ENCODE measurements at places on chromosomes 12 and 14.
A peak's percentile ranks its signal among the peaks of the same experiment; 100 is the strongest.

GRCh38 chr12:7716381-7716780, 5.1 kb downstream of the DPPA3 start:
- no peak for DNase-seq

GRCh38 chr14:23094666-23095195, at the start of gene ACIN1:
TSS of gene ACIN1 (minus strand) at chr14:23095136. CDS start at chr14:23095112, 24 bp downstream.
- DNase-seq: peak; percentile 80

GRCh38 chr12:128592220-128592744, 231.5 kb downstream of the SLC15A4 start:
- no peak for DNase-seq

GRCh38 chr12:90120627-90121026, 412.0 kb upstream of the ATP2B1 start:
- DNase-seq: no peak

DNA sequence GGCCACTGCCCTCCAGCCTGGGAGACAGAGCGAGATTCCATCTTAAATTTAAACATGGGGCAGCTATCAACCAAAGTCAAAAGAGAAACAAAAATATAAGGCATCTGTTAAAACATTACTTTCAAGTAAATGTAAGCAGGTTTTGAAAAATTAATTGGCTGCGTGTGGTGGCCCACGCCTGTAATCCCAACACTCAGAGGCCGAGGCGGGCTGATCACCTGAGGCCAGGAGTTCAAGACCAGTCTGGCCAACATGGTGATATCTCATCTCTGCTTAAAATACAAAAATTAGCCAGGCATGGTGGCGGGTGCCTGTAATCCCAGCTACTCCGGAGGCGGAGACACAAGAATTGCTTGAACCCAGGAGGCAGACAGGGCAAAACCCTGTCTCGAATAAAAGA, 82.7 kb downstream of the PLEKHA5 start:
- DNase-seq: no peak

DNA sequence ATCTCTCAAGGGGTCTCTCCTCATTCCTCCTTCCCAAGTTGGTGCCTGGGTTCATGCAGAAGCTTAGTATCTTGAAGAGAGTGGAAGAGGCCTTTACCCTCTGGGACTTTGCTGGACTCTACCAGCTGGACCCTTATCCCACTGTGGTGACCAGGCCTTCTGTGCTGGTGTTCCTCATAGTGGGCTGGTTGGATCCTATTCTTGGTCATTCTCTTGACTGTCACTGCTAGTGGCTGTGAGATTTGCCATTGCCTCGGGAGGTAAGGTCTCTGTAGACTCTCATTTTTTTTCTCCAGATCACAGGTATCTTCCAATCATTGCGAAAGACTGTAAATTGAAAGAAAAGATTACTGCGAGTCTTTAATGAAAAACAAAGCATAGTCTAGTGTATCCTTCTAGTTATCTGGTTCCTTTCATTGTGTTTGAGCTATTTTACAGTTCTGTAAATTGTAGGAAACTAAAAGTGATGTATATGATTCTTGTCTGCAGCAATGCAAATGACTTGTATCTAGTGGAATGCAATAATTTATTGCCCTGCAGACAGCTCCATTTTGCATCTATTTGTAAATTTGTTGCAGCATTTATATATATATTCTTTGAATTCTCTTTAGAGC, 217.9 kb downstream of the AEBP2 start:
- DNase-seq: no peak

GRCh38 chr14:101812071-101812470, 50.6 kb downstream of the PPP2R5C start:
- DNase-seq: no peak

DNA sequence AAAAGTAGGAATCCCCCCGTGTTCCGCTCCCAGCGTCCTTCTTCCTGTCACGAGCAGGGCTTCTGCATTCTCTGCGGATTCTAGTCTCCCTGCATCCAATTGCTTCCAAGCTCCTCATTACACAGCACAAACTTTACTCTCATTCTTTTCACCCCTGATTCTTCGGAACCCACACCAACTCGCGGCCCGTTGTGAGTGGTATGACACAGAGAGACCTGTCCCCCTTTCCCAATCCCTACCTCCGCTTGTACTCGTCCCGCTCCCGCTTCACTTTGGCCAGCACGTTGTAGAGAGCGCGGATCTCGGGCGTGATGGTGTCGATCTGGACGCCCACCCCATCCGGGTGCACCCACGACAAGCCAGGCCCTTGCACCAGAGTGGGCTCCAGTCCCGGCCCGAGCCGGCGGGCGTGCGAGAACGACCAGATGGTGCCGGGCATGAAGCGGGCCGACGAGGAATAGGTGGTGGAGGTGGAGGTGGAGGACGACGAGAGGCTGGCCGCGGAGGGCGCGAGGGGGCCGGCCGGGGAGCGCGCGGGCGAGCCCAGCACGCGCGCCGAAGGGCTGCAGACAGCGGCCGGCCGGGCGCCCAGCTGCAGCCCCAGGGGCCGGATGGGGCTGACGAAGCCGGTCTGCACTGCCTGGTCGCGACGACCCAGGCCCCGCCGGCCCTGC, 687 bp downstream of the IFFO1 start:
- DNase-seq: no peak

GRCh38 chr12:107560165-107560898, 125.3 kb upstream of the PWP1 start:
- DNase-seq: no peak

DNA sequence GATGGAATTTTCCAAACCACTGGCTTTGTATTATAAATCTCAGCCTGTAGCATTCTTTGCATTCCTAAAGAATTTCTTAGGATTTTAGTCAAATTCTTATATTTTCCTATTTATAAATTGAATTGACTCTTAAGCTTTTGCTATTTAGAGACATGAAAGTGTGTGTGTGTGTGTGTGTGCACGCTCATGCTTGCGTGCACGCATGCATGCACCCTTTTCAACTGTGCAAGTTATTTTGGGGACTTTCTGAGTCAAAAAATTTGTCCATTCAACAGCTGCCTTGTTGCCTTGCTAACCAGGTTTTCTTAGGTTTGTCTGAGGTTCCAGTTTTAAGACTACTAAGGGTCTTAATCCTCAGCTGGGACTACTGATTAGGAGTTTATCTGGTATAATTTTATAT, 42.6 kb downstream of the GPATCH2L start:
- no peak for DNase-seq

DNA sequence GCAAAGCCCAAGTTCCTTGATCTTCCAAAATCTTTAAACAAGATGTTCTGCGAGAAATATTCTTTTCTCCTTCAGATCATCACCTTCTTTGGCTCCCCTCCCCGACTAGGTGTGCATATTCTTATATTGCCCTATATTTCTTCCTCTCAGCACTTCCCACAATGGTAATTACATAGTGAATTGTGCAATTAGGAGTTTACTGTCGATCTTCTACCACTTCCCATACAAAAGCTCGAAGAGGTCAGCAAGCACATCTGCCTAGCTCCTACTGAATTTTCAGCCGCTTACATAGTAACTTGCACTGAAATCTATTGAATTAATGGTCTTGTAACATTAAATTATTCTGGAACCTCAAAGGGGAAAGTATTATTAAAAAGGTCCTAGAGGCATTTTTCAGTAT, 16.7 kb downstream of the OSBPL8 start:
- DNase-seq: no peak

DNA sequence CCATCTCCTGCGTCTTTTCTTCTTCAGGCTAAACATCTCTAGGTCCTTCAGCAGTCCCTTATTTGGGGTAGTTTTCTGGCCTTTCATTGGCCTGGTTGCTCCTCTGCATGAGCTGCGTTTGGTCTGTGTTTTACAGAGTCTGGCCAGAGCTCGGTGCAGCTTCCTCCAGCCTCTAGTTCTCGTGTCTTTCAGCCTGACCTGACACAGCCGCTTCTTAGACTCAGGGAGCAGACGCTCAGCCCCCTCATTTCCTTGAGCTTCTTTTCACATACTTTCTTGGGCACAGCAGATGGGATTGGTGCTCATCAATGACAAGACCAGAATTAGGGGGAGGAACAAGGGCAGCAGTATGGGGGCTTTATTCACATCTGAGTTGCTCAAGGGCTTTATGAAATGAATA, 13.6 kb upstream of the GSG1 start:
- DNase-seq: no peak

DNA sequence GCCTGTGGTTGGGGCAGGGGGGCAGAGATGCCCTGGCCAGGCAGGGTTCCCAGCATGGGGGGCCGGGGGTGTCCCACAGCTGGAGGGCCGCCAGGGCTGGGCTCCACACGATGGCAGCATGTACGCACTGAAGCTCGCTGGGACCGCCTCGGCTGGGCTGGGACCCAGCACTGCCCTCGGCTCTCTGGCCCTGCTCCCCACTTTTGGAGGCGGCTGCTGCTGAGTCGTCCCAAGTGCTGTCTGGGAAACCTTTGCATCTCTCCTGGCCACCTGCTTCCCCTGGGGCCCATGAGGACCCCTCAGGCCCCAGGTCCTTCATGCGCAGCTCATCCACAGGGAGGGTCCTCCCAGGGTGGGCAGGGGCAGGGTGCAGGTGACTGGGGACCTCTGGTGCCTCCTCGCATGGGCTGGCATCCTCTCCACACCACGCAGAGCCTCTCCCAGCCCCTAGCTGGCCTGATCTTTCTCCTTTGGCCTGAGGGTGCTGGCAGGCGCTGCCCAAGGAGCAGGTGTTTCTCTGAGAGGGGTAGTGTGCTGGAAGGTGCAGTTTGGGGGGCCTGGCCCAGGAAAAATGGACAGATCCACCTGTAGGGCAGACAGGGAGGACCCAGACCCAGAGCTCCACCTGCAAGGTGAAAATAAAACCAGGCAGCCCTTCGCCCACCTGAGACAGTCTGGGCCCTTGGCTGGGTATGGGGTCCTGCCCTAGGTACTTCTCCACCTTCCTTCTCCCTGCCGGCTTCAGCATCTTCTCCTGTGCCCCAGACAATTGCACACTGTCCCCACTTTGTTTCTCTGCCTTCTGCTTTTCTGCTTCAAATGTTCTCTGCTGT, 46.9 kb downstream of the DLK1 start:
- DNase-seq: no peak

- no peak for DNase-seq
Observed at GRCh38 chr12:89354612-89355067, 2.3 kb upstream of the DUSP6 start.

DNA sequence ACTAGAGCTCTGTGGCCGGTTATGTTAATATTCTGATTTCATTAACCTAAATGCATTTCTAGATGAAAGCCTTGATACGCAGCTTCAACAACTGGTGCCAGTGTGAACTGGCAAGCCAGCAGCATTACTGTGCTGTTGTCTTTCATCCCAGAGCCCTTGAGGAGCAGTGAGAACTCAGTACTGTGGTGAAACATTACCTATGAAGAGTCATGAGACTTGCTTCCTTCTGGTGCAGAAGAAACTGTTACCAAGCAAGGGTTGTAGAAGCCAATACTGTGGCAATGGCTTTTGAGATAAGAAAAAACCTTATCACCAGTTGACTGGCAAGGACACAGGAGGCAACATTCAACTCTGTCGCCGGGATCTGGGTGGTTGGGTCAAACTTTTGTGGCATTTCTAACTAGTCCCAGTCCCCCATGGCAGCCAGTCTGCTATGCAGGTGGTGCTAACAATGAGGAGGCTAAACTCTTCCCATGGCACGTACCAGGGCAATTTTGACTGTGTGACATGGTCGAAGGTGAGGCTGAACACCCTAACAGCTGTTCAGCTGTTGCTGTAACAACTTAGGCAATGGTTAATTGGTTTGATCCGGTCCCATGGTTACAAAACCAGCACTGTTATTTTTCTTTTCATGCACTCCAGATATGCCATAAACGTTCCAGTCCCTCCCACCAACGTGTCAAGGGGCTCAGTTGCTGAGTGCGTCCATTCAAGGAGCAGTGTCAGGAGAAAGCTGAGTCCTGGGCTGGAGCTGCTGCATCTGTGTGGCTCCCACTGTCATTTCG, 12.6 kb upstream of the LGALS3 start:
- no peak for DNase-seq

DNA sequence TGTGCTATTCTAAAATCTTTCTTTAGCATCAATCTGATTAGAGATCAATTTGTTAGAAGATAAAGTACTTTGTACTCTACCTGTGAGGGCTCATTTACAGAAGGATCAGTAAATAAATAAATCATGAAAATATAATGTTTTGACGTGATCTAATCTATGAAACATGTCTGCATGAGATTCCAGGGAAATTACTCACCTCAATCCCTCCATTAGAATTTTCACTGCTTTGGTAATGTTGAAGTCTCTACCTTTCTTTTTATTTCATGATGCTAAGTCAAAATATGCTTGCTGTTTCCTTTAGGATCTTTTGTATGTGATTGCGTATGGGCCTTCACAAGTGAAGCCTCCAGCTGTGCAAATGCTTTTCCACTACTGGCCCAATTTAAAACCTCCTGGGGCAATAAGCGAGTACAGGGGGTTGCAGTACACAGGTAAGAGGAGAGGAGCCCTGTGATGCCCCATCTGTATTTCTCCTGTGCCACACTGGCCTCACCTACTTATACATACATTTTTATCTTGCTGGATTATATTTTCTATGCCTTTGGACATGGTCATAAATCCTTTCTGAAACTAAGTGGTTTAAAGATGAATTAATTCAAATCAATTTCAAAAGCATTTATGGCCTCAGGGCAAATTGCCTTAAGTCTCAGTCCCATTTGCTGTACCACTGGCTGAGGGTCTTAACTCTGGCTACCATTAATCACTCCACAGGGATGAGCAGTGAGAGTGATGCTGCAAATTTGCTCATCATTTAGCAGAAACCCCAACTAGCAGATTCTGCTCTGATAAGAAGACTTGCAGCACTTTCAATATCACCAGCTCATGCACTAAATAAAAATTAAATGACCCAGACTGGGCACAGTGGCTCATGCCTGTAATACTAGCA, 66.4 kb downstream of the UNC79 start:
- DNase-seq: no peak

- no peak for DNase-seq
Observed at GRCh38 chr12:5507944-5508343, 76.0 kb downstream of the NTF3 start.

- no peak for DNase-seq
Observed at GRCh38 chr14:89142366-89142765, 274.7 kb downstream of the FOXN3 start.

- no peak for DNase-seq
Observed at GRCh38 chr12:30965613-30965985, 39.1 kb downstream of the TSPAN11 start.

DNA sequence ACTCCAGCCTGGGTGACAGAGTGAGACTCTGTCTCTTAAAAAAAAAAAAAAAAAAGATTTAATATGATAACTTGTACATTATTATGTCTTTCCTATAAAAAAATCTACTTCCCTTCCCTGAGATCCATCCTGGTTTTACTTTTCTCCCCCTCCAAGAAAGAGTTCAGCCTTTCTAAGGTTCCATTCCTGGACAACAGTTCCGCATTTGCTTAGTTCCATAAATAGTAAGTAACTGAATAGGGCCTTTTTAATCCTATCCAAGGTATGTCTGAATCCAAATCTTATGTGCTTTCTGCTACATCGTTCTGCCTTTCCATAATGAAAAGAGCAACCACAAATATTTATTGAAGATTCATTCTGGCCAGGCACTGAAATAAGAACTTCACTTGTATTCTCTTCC, 187.8 kb downstream of the DACT1 start:
- DNase-seq: no peak

DNA sequence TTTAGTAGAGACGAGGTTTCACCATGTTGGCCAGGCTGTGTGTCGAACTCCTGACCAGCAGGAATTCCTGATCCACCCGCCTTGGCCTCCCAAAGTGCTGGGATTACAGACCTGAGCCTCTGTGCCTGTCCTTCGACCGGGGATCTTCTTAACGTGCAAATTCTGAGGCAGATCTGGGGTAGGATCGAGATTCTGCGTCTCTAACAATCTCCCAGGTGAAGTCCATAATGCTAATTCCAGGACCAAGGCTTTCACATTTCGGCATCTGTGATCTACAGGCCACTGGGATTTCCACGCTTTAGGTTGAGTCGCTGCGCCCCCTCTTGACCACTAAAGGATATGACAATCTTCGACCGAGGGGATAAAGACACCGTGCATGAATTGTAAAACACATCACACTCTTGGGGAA, 24.8 kb downstream of the FOS start:
- peak; percentile 80 for DNase-seq

GRCh38 chr12:127145241-127145928, 1121.6 kb upstream of the TMEM132C start:
- DNase-seq: no peak

Measured in sciatic nerve (tissue), 2 donors.